ENCODE measurements at places on chromosomes 7 and 10.

GRCh38 chr7:128963327-128963757 lies 25.6 kb downstream of the IRF5 start:
- DNase-seq, result no peak

DNA sequence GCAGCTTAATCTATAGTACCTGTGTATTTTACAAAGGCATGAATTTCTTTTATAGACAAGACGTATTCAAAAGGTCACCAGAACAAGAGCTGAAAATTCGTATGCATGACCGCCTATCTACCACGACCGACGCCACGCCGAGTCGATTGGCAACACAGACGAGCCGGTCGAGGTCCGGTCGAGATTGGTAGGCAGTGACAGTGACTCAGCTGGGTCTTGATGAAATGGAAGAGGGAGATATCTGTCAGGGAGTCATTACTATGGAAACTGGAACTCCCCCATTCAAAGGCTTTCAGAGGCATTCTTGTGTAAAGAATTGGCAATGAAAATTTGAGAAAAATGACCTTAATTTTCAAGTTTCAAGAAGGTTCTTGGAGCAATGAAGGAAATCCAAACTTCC lies 2.1 kb downstream of the ATP5MK start:
- DNase-seq, result no peak

- no peak for DNase-seq
These were observed 133.1 kb upstream of the PPP1R3A start for GRCh38 chr7:114051871-114052331.

GRCh38 chr7:27723085-27723484 lies 16.9 kb upstream of the TAX1BP1 start:
- DNase-seq, result no peak

DNA sequence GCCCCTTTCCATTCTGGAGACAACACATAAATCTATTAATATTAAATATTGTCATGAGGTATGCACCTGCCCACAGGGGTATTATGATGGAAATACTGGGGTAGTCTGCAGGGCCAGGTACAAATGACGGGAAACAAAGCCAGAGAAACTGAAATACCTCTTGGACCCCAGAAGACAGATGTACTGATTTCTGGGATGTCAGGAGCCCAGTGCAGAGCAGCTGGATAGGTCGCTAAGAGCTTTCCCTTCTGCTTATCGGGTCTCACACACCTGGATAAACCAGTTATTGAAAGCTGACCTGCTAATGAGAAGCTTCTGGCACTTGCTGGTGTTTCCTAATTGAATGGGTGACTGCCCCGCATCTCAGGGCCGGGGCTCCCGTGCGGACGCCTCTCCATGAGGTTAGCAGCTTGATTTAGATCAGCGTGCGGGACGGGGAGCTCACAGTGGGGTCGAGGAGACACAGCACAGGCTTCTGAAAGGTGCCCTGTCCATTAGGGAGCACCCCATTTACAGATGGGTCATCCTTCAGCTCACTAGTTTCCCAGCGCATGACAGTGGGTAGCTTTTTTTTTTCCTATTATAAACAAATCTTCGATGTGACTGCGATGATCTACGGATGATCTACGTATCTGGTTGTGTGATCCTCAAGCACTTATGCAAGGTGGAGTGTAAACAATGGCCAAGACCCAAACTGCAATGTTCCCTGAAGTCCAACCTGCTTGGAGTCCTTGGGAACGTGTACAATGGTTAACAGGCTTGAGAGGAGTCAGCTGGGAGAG lies 1.5 kb upstream of the INSIG1 start:
- DNase-seq, result no peak

DNA sequence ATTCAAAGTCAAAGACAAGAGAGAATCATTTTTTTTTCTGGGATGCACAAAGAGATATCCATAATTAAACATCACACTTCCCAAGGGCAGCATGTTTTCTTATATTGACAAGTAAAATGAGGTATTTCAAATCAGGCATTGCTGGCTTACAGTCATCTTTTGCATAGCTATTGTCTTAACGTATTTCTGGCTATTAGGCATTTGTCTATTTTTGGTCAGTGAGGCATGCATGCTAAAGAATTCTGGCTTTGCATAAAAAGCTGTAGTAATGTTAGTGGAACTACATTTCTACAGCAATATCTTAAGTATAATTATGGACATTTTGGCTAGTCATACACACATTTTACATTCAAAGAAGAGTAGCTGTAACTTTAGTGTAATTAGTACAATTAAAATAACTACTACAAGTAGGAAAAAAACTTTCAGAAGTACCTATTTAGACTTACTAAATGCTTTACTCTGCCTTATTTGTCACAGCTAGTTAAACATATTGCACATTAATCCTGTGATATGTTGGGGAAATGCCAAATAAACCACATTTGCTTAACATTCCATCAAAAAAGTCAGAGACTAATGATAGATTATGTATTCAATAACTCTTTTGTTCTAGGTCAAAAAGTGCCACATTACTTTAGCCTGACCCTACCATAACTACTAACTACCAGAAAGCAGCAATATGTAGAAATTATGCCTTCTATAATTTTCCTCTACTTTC lies 76.4 kb downstream of the RELN start:
- peak; percentile 95 for DNase-seq

- no peak for DNase-seq
These were observed 116.9 kb downstream of the EVX1 start for GRCh38 chr7:27359181-27360125.

- no peak for DNase-seq
These were observed 71.4 kb downstream of the NEURL1 start for GRCh38 chr10:103564776-103565520.

GRCh38 chr10:29714096-29714874 lies 79.5 kb upstream of the SVIL start:
- DNase-seq, result no peak

DNA sequence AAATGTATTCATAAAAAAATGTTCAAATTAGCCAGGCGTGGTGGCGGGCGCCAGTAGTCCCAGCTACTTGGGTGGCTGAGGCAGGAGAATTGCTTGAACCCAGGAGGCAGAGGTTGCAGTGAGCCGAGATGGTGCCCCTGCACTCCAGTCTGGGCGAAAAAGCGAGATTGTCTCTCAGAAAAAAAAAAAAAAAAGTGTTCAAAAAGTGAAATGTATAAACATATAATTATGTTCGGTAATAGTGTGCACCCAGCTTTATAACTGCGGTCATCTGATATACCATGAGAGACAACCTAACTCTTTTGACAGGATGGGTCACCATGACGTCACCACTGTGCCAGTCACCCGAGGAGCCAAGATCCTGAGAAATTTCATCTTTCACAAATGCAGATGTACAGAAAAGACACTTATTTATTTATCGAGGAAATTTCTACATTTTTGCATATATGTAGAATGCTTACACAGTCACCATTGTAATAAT lies 594 bp upstream of the RP9 start:
- no peak for DNase-seq

DNA sequence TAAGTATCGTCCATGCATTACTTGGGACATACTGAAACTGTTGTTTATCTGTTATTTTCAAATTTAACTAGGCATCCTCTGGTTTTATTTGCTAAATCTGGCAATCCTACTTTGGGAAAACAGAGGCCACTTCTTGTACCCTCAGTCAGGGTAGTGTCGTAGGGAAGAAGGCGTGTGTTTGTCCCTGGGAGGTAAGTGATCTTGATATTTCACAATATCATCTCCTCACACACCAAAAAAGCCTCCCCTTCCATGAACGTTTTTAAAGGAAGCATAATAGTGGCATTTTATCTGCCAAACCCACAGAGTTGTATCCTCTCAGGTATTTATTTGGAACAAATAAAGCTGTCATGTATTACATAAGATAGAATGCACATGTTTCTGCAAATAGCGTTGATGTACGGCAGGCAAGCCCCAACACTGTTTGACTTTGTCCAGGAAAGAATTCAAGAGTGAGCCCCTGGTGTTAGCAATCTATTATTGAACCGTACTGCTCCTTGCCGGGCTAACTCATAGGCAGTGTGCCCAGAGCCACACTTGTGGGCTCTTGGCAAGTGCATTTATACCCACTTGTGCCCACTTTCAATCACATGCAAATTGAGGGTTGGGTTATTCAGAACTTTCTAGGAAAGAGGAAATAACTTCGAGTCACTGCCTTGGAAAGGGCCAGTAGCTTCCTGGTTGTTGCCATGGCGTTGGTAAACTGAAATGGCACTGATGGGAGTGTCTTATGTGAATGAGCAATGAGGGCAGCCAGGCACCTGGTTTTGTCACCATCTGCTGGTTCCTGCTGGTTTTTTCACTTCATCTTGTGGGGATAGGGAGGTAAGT lies 266.0 kb downstream of the USP6NL start:
- DNase-seq, result no peak

GRCh38 chr10:101995451-101996063 lies 60.4 kb downstream of the ARMH3 start:
- DNase-seq, result no peak

GRCh38 chr10:116722736-116723427 lies 19.5 kb downstream of the HSPA12A start:
- DNase-seq, result no peak

DNA sequence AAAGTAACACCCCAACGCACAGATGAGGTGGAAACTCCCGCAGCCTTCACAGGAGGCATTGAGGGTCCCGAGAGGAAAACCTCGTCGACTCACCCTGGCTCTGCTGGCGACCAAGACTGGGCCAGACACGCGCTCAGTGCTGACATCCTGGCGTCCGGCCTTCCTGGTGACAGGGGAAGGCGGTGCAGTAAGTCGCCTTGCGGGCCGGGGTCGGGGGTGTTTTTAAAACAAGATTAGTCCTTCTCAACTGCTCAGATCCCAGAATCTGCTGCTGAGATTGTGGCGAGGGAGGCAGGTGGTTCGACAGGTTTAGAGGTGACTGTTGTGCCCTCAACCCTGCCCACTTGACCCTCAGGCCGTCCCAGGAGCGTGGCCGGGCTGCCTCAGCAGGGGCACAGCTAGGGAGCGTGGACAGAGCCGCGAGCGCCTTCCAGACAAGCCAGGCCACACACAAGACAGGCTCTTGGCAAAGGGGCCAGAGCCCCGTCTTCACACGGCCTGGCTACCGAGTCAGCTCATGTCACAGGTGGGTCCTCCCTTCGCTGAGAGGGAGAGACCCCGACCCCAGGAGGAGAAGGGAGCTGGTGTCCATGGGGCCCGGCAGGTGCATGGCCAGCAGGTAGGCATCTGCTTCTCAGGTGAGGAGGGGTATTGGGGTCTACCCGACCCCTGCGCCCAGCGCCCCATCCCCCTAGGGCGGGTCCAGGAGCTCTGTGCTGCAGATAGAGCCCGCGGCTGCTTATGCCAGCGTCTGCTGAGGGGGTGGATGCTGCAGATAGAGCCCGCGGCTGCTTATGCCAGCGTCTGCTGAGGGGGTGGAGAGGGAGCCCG lies 81.6 kb downstream of the DNAJB6 start:
- no peak for DNase-seq
